Stimulated activated CD4-positive, alpha-beta T cell treated with anti-CD3 and anti-CD28 coated beads, TNF-alpha, amount 100 ng/mL, for 1 hour (primary cell): ENCODE measurements at places on chromosomes 11 and 22.

DNA sequence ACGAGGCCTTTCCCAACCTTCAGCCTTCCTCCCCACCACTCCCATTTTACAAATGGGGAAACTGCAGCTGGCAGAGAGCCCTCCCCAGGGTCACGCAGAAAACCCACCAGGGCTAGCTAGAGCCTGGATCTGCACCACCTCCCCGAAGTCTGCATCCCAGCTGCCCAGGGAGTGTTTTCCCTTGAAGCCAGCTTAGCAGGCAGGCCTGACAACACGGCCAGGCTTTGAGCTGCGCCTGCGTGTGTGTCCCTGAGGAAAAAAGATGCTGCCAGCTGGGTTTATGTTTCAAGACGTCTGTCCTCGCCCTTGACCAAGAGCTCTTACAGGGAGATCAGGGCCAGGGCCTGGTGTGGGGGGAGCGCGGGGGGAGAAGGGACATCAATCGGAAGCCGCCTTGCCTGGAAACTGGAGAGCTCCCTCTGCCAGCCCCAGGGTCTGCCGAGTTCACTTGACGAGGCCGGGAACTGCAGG lies 20.3 kb downstream of the WNT11 start:
- no peak for DNase-seq

DNA sequence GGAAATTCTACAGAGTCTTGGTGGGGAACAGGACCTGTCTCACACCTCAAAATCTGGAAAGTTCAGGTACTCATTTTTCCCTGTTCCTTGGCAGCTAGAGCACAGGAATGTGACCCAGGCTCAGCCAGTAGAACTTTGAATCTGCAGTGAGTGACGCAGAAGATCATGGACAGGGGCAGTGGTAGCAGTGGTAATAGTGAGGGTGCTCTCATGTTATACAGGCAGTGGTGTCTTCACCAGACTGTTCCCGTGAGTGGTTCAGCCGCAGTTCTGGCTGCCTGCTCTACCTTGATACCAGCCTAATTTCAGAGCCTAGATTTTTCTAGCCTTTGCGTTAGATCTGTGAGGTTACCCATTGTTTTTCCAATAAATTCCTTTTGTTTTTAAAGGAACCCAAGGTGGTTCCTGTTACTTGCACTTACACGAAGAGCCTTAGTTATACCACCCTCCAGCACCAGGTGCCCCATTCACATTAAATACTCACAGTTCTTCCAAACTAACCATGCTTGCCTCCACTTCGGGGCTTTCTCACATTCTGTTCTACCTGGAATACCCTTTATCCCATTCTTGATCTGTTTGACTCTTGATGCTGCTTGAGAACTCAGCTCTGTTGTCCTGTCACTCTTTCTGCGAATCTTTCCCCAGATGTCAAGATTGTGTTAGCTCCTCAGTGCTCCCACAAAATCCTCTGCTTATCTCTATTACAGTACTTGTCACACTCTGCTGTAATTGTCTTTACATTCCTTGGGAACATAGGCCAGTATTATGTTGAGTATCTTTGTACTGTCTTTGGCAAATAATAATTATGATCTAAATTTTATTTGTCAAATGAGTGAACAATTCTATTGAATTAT lies 47.8 kb downstream of the SWAP70 start:
- DNase-seq: no peak

- DNase-seq: no peak
Observed at GRCh38 chr11:597166-597725, 18.5 kb downstream of the IRF7 start.

DNA sequence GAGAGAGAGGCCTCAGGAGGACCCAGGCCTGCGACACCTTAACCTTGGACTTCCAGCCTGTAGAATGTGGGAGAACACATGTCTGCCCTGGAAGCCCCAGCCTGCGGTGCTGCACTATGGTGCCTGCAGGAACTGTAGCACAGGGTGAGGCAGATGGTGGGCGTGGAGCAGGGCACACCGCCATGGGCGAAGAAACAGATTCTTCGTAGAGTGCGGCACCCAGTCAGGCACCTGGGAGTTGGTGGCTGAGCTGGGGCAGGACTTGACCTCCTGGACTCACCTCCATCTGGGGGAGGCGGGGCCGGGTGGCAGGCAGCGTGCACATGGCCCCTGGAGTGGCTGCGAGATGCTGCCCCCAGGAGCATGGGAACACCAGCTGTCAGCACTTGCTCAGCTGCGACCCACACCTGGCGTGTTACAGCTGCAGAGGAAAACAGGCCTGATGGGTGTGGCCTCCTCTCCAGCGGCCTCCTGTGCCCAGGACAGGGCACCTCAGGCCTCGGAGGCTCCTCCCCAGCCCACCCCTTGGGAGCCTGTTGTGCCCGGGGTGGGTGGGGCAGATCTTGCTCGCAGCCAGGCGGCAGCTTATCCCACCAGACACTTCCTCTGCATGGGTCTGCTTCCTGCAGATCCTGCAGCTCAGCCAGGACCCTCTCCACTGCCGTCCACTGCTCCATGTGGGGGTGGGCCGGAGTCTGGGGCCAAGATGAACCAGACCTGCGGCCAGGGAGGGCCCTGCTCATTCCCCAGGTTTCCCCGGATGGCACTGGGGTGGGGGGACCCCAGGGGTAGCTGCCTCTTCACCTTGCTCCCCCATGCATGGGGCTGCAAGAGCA lies 80.4 kb downstream of the MYEOV start:
- DNase-seq: no peak

DNA sequence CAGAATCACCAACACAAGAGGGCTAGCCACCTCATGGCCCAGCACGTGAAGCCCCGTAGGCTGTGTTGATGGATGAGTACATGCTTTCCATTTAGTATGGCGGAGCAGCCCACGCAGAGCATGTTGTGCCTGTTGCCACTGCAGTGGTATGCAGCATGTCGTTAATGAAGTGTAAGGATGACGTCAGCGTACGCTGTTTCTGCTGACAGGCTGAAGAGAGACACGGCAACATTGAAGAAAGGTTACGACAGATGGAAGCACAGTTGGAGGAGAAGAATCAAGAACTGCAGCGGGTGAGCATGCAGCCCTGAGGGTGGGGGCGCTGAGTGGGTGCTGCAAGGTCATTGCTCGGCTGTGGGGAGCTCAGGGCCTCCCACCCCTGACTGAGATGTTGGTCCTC lies 62.8 kb downstream of the PPFIA1 start:
- DNase-seq: no peak

- no peak for DNase-seq
Observed at GRCh38 chr11:119999220-119999619, 138.7 kb downstream of the TRIM29 start.

- DNase-seq: no peak
Observed at GRCh38 chr11:1959786-1960185, 12.7 kb downstream of the MRPL23 start.

DNA sequence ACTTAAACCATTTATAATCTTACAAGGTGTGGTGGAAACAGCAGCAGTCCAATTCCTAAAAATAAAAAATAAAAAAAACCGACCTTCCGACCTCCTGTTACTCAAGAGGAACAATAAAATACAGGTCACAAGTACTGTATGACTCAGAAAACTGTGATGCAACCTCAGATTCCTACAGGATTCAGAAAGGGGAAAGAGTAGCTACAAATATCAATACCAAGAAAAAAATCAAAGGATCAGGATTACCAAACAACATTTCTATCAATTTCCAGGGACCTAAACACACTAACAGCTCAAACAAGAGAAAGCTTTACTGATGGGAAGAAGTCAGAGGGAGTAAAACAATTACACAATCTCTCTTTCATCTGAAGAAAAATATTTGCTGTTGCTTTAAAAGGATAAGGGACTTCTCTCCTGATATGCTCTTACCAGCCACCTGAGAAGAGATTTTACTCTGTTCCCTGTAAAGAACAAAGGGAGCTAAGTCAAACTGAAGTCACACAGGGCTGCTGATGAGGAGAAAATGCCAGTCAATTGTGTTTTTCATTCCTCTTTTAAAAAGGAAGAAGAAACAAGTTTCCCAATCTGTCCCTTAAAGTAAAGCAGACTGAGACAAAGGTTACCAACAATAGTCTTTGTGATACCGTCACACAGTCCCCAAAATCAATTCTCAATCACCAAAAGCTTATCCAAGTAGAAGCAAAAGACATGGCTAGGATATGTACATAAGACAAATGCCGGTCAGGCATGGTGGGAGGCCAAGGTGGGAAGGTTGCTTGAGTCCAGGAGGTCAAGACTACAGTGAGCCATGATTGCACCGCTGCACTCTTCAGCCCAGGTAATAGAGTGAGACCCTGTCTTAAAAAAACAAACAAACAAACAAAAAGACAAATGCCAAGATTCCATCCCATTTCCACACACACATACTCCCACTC lies 39.3 kb downstream of the AMBRA1 start:
- DNase-seq: no peak

DNA sequence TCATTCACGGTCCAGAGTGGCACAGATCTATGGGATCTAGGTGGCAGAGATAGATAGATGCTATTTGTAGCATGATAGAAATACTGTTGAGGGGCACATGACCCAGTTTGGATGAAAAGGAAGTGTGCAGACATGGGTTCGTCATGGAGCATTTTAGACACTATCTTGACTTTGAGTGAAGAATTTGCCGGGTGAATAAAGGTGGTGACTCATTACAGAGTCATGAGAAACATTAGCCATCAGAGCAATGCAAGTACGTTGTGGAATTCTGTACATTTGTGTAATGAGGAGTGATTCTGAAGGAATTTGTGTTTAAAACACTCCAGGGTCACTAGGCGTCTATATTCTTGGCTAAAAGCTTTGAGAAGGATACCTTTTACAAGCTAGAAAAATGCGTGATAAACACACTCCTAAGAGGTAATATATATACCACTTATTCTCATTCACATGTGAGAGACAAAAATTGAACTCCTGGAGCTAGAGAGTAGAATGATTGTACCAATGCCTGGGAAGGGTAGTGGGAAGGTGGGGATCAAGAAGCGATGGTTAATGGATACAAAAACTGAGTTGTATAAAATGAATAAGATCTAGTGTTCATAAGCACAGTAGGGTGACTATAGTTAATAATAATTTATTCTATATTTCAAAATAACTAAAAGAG lies 593.7 kb upstream of the LUZP2 start:
- no peak for DNase-seq

GRCh38 chr11:117009905-117010605 lies 88.2 kb downstream of the SIK3 start:
- DNase-seq: no peak

DNA sequence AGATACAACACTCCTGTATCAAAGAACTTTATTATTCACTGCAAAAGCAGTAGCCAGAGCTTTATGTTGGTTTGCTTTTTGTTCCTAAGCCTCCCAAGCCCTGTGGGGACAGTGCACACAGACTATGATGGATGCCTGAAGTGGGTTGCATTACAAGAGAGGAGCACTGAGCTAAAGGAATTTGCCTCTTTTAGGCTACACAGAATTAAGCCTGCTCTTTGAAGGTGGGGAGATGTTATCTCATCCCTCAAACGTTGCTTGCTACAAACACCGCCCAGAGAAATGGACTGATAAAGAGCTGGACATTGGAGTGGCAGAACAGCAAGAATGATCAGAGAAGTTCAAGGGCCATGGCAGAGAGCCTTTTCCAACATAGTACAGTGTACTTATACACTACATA lies 2.5 kb upstream of the POGLUT3 start:
- DNase-seq: no peak

DNA sequence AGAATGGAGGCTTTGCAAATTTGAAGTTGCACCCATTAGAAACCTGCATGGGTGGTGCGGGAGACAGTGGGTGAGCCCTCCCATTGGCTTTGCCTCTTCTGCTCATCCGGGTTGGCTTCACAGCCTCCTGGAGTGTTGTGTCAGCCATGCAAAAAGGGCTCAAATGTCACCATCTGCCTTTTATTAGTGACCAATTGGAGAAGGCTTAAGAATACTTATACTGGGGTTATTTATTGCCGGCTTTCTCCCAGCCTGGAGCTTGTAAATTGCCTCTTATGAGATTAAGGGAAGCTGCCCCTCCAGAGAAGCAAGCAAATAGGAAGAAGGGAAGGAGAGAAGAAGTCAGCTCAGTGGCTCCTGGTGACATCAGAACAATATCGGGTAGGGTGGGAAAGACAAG lies 182.6 kb downstream of the ST3GAL4 start:
- DNase-seq: no peak

DNA sequence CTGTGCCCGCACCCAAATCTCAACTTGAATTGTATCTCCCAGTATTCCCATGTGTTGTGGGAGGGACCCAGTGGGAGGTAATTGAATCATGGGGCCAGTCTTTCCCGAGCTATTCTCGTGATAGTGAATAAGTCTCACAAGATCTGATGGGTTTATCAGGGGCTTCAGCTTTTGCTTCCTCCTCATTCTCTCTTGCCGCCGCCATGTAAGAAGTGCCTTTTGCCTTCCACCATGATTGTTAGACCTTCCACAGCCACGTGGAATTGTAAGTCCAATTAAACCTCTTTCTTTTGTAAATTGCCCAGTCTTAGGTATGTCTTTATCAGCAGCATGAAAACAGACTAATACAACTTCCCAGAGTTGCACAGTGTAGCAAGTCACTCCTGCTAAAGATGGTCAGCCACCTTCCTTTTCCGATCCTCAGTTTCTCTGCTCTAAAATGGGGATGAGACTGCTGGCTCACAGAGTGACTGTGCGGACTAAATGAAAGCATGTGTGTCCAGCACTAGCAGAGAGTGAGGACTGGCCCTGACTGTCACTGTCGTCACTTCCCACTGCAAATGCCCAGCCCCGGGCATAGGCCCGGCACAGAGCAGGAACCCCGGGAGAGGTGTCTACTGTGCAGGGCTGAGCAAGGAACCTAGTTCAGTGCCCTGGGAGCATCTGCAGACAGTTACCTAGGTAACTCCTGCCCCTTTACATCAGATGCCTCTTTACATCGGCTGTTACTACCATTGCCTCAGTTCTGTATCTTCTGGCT lies 9.5 kb downstream of the TSKU start:
- DNase-seq: no peak

DNA sequence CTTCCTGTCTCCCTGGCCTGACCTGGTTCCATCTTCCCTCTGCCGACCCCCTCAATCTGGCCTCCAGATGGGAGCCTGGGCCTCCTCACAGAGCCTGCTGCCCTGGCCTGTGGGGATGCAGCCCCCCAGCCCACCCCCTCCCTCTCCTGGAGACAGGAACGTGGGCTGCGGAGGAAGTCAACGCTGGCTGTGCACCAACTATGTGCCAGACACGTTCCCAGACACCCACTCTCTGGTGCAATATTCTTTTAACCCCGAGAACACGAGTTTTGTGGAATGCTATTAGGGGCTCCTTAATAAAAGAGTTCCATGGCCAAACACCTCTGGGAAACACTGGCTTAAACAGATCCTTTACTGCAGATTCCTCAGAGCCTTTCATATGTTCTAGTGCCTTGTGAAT lies 15.9 kb downstream of the WNT11 start:
- no peak for DNase-seq

- DNase-seq: no peak
Observed at GRCh38 chr11:17238377-17238776, 30.6 kb upstream of the PIK3C2A start.

DNA sequence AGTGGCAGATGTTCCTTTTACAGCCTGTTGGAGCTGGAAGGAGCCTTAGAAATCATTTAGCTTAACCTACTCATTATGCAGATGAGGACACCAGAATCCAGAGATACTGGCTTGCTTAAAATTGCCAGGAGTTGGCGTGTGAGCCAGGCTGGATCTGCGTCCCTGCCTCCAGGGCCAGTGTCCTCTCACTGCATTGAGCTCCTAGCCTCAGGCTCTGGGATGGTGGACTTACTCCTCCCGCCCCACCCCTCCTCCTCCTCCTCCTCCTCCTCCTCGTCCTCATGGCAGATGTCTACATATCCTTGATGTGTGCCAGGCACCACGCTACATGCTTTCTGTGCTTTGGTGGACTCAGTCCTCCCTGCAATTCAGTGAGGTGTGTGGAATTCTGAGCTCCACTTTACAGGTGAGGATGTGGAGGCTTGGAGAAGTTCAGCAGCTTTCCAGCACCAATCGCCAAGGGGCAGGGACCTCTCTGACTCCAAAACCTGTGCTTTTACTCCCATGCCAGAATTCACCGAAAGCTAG lies 24.1 kb downstream of the ADAMTS15 start:
- DNase-seq: no peak

- no peak for DNase-seq
Observed at GRCh38 chr11:15851051-15851498, 505.3 kb downstream of the SOX6 start.
